Glutamatergic neuron (in vitro differentiated cells): ENCODE measurements at places on chromosomes 16 and 17. TPM values are rescaled to one million over a fixed set of nuclear protein-coding genes. Genes with fewer than 3 reads are reported as not detected.

DNA sequence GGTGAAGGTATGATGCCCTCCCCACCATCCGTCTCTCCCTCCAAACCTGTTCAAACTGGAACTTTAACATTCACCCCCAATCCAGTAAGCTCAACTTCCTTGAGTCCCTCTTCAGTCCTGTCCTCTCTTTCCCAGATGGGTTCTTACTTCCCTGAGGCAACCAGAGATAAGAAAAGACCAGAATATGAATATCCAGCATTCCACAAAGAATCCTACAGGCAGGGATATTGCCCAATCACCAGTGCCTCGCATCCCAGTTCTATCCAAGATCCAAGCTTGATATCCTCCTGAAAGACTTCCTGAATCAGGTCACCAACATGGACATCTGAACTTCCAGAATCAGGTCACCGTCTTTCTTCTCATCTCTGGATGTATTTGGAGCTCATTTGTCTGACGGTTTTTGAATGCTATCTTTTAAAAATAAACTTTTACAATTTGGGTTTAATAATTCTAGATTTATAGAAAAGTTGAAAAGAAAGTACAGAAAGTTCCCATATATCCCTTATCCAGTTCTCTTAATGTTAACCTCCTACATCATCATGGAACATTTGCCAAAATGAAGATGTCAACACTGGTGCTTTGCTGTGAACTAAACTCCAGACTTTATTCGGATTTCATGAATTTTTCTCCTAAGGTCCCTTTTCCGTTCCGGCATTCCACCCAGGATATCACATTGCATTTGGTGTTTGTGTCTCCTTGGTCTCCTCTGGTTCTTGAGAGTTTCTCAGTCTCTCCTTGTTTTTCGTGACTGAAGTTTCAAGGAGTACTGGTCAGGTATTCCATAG lies 13.7 kb upstream of the COL1A1 start:
- no peak overlapping the region for H3K27ac ChIP-seq
- peaks cover 6% of the 10 kb centered on the region for H3K27me3 ChIP-seq
- peaks cover 14% of the 10 kb centered on the region for H3K4me1 ChIP-seq
- no peaks in the 10 kb centered on the region for H3K36me3 ChIP-seq

DNA sequence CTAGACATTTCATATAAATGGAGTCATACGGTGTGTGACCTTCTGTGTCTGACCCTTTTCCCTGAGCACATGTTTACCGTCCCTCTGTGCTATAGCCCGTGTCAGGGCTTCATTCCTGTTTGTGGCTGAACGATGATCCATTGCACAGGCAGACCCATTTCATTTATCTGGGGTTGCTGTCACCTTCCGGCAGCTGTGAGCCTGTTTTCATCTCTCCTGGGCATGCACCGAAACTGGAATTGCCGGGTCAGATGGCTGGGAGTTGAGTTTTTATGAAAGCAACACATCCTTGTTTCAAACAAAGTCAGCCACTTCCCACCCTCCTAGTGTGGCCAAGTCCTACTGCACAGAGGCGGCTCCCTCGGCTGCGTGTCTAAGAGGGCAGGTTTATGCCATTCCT lies 25.5 kb downstream of the BAIAP2 start:
- H3K36me3 ChIP-seq, result no peaks in the 10 kb centered on the region
- H3K27ac ChIP-seq, result peak overlapping the region; percentile 5
- peaks cover 8% of the 10 kb centered on the region for H3K27me3 ChIP-seq
- DNase-seq, result no peak
- H3K4me3 ChIP-seq, result peak overlapping the region; percentile 35
- H3K4me1 ChIP-seq, result peaks cover 57% of the 10 kb centered on the region

- no peak overlapping the region for H3K4me3 ChIP-seq
- H3K4me1 ChIP-seq, result peaks cover 66% of the 10 kb centered on the region
- H3K36me3 ChIP-seq, result no peaks in the 10 kb centered on the region
- peaks cover 17% of the 10 kb centered on the region for H3K27me3 ChIP-seq
- H3K27ac ChIP-seq, result peak overlapping the region; percentile 72
- DNase-seq, result no peak
Measured at GRCh38 chr16:89420204-89420603, 70.2 kb downstream of the ANKRD11 start.

GRCh38 chr16:21150375-21151001 lies at the start of gene DNAH3:
DNAH3 (minus strand) TSS chr16:21150846; CDS start chr16:21150319, 527 bp downstream.
- H3K4me3 ChIP-seq, result no peak within 1 kb of the TSS
- DNase-seq, result no peak
- no peaks in the 10 kb centered on the region for H3K4me1 ChIP-seq
- H3K27ac ChIP-seq, result no peak within 1 kb of the TSS

DNA sequence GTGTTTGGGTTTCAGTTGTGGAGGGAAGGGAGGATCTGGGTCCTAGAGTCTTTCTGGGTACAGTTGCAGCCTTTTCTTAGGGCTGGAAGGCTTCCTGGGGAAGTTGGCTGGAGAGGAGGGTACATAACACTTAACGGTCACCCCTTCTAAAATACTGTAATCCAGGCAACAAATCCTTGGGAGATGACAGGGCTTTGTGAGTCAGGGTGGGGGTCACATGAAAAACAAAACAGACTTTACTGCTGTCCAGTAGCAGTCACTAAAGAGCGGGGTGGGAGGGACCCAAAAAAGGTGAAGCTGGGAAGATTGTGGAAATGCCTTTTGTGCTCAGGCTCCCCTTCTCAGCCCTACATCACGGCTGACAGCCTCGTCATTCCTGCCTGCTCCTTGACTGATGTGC lies 6.3 kb downstream of the SAP30BP start:
- no peaks in the 10 kb centered on the region for H3K36me3 ChIP-seq
- no peak overlapping the region for H3K4me3 ChIP-seq
- H3K27ac ChIP-seq, result no peak overlapping the region

GRCh38 chr16:66388350-66389139 lies 22.1 kb downstream of the CDH5 start:
- peaks cover 4% of the 10 kb centered on the region for H3K36me3 ChIP-seq
- no peak for DNase-seq
- peaks cover 2% of the 10 kb centered on the region for H3K4me1 ChIP-seq
- no peak overlapping the region for H3K4me3 ChIP-seq
- no peak overlapping the region for H3K27ac ChIP-seq

DNA sequence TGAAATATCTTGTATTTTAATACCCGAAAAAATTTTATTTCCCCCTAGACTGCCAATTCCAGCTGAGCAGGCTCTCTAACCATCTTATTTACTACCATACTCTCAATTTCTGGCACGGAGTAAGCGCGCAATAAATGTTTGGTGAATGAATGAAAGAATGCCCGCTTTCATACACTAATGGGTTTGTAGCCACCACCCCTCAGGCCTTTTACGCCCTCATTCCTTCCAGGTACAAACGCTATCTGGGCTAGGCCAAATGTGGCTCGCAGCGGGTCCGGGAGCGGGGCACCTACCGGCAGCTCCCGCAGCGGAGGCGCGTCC lies 536 bp upstream of the PLD2 start:
- H3K36me3 ChIP-seq, result peaks cover 11% of the 10 kb centered on the region
- peak overlapping the region; percentile 83 for H3K4me3 ChIP-seq
- no peak for DNase-seq
- H3K27me3 ChIP-seq, result peaks cover 19% of the 10 kb centered on the region
- H3K4me1 ChIP-seq, result peaks cover 7% of the 10 kb centered on the region

- H3K27ac ChIP-seq, result no peak overlapping the region
- no peaks in the 10 kb centered on the region for H3K27me3 ChIP-seq
- no peak for DNase-seq
- H3K4me1 ChIP-seq, result no peaks in the 10 kb centered on the region
Measured at GRCh38 chr17:82060614-82061013, 5.0 kb downstream of the DUS1L start.

GRCh38 chr17:14921936-14922335 lies 343.2 kb downstream of the PMP22 start:
- H3K27me3 ChIP-seq, result no peaks in the 10 kb centered on the region
- DNase-seq, result no peak
- H3K36me3 ChIP-seq, result no peaks in the 10 kb centered on the region
- no peak overlapping the region for H3K27ac ChIP-seq
- H3K4me3 ChIP-seq, result no peak overlapping the region

Gene HASPIN
- 2.3 TPM for total RNA-seq

Gene CNTNAP4
- 1.2 TPM for total RNA-seq

Gene NPIPA8
- total RNA-seq, result not detected

Gene ZNF287
- total RNA-seq, result 17.4 TPM

Gene TLCD3B
- 253 TPM for total RNA-seq

Gene STAT5A
- 3.4 TPM for total RNA-seq
